ENCODE measurements at places on chromosomes 1 and 21. TPM values are rescaled to one million over a fixed set of nuclear protein-coding genes. Genes with fewer than 3 reads are reported as not detected.

Gene CD53
- total RNA-seq, result 337 TPM

Gene MIXL1
- not detected for total RNA-seq

Gene POU2F1
- 17.9 TPM for total RNA-seq

Gene USH2A
- not detected for total RNA-seq

Gene CFHR3
- not detected for total RNA-seq

DNA sequence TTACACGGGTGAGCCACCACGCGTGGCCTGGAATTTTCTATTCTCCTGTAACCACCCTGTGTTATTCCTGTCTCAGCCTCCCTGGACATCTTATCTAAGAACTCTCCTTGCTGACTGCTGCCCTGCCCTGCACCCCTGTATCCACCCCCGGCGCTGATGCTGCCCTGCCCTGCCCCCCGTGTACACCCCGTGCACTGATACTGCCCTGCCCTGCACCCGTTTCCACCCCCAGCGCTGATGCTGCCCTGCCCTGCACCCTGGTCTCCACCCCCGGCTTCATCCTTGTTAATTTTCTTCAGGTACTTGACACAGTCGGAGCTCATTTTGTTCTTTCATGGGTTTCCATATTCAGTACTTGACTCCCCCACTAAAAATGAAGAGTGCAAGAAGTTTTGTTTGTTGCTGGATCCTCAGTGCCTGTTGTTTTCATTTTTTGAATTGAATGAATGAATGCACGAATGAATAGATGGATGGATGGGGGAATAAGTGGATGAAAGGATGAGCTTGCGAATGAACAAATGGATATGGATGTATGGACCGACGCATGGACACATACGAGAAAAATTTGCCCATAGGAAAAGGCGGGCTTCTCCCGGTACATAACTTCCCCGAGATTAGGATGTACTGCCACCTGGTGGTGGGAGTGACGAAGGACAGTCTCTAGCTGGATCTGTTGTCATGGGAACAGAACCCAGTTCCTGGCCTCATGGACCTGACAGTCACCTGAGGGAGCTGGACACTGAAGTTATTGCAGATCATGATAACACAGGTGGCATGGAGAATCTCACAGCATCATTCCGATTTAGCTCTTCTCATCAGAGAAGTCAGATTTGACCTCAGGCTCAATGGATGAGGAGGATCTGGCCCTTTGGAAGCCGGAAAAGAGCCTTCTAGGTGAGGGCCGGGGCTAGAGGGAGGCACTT is 14.9 kb downstream of the AADACL4 start:
- DNase-seq, result peak; percentile 57

- DNase-seq, result no peak
Observed at GRCh38 chr1:47334765-47335435, 1.3 kb downstream of the CMPK1 start.

DNA sequence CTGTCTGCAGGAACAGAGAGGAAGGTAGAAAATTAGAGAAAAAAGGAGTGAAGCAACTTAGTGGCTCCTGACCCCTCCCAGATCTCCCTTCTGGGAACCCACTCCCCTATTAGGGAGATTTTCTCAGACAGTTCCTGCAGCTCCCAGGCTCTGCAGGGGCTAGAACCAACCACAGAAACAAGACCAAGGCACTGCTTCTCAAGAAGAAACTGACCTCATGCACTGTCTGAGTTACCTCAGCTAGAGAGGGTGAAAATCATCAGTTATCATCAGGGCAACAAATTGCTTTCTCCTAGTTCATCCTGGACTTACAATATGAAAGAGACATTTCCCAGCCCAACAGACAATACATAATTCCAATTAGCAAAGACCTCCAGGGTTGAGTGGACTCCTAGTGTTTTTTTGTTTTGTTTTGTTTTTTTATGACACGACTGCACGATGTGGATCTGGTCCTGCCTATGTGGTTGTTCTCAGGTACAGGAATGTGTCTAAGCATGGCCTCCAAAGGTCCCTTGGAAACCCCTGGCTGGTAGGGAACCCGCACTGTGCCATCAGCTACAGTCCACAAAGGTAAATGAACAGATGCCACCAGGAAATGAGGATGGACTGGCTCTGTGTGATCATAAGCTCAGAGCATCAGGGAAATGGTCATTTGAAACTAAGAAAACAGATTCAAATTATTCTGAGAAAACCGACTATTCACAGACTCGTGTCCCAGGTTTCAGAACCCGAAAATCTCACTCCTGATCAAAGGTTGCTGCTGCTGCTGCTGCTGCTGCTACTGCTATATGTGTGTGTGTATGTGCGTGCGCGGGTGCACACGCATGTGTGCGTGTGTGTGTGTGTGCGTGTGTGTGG is 65.3 kb downstream of the LAMC2 start:
- DNase-seq, result no peak

DNA sequence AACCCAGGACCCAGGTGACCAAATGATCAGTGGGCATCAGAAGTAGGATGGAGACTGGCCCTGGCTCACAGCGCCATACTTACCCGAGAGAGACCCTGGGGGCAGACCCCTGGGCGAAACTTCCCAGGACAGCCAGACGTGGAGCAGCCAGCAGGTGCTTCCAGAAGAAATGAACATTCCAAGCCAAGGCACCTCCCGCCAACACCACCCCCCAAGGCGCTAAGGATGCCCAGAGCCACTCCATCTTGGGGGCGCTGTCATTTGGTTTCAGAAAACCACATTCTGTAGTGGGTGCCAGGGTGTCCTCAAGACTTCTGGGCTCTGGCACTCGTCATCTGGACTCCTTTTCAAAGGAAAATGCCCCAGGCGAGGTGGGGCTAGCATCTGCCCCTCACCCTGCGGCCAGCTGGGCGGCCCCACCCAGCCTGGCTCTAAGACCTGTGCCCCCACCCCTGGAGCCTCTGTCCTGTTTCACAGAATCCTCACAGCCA is 98.8 kb downstream of the RIPK4 start:
- no peak for DNase-seq

- DNase-seq, result peak; percentile 8
Observed at GRCh38 chr1:12435639-12436344, 182.2 kb downstream of the DHRS3 start.

DNA sequence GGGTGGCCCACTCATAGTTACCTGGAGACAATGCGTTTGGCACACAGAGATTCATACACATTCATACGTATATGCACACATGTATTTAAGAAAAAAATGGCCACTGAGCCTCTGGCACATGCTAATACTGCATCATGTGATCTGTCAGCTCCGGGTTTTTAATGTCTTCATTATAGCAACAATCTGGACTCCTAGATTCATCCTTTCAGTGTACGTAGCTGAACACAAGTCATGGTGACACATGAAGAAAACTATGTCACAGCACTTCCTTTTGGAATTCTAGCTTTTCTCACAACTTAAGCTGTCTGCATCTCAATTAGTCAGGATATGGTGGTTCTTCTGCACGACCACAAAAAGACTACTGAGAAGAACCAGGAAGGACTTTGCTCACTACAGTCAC is 24.7 kb downstream of the HSF2BP start:
- DNase-seq, result no peak

GRCh38 chr1:83970802-83971201 is 28.1 kb downstream of the TTLL7 start:
- DNase-seq, result no peak

DNA sequence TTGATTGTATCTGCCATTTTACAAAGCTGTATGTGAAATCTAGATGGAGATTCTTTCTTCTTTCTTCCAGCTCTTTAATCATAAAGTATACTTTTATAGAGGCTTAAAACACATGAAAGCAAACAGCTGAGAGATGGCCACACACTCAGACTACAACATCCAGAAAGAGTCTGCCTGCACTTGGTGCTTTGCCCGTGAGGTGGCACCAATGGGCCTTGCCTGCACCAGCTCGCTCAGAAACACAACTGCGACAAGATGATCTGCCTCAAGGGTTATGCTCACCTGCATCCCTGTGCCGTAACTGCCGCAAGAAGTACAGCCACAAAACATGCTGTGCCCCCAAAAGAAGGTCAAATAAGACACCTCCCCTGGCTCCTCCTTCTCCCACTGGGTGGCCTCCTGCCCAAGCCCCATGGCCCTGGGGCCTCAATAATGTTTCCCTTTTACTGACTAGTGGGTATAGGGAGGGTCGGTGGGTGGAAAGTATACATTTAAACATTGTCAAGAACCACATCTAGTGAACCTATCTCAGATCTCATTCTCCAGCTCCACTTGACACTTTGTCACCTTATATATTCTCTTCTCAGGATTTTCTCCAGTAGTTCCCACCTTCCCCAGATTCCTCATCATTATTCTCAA is 66.7 kb upstream of the ANGPTL3 start:
- DNase-seq, result no peak
